Calu3 (cell line): ENCODE measurements at places on chromosomes 5 and 9. TPM values are rescaled to one million over a fixed set of nuclear protein-coding genes. Genes with fewer than 3 reads are reported as not detected.
A peak's percentile ranks its signal among the peaks of the same experiment; 100 is the strongest.

DNA sequence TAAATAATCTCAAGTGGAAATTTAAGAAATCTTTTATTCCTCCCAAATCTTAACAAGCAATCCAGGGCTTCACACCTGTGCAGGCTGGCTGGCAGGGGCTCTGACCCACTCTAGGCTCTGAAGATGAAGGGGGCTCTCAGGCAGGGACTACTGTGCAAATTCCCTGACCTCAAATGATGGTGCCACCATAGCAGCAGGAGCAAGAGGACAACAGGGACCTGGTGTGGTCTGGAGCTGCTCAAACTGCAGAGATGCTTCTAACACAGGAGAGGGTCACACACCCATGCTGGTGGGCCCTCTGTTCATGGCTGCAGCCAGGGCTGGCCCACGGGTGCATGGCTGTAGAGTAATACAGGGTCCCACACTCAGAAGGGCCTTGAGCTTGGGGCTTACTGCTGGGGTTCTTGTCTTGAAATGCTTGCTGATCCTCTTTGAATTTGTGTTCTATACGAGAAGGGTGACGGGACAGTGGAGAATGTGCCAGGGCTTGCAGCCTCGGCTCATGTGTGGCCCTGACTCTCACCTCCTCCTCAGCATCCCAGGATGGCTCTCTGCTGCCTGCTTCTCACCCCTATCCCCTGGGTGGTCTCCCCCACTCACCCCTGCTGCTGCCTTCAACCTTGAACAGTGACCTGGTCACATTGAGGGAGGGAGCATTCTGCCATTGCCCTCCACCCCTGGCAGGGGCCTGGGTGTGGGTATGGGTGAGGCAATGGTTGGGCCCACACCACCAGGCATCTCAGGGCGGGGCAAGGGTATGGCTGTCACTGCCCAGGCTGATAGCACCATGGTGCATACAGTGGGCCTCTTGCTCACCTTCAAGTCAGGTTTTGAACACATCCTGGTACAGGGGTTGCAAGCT lies 191.7 kb downstream of the FSTL4 start:
- no peak for DNase-seq
- H3K36me3 ChIP-seq: no peaks in the 10 kb centered on the region
- H3K4me3 ChIP-seq: no peak overlapping the region

- H3K36me3 ChIP-seq: peaks cover 14% of the 10 kb centered on the region
- no peak for DNase-seq
- no peak overlapping the region for H3K4me3 ChIP-seq
- H3K27me3 ChIP-seq: no peaks in the 10 kb centered on the region
- H3K27ac ChIP-seq: no peak overlapping the region
Measured at GRCh38 chr5:149366169-149366729, 8.4 kb downstream of the PCYOX1L start.

DNA sequence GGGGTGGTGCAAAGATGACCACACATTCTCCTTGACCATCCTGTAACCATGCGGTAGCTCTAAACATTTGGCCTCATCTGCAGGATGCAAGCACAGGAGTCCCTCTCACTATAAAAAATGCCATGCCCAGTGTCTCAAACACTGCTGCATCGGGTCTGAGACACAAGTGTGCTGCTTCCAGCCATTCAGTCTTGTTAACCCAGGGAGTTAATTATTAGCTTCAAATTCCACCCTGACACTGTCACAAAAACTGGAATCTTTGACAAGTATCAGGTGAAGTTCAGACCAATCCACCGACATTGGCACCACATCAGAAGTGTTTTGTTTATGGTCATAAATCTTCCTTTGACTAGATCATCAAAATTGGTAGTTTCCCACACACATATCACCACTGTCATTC lies 119.1 kb upstream of the RASEF start:
- H3K36me3 ChIP-seq: no peaks in the 10 kb centered on the region
- H3K4me1 ChIP-seq: peaks cover 18% of the 10 kb centered on the region
- H3K4me3 ChIP-seq: no peak overlapping the region
- peak; percentile 4 for DNase-seq
- H3K27me3 ChIP-seq: no peaks in the 10 kb centered on the region

DNA sequence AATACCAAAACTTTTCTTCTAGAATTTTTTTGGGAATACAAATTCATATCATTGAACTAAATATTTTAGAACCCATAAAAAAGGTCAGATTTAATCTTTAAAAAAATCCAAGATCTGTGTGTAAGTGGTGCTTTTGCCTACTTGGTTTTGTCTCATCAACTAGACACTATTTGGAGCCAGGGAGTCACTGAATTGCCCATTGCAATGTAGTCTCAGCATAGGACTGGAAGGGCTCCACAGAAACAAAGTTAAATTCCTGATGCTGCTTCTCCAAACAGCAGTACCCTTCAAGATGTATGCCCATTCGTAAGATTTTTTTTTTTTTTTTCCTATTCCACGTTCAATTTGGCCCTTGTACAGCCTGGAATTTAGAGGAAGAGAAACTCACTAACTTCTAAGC lies 208.0 kb upstream of the MPDZ start:
- H3K27ac ChIP-seq: no peak overlapping the region
- H3K27me3 ChIP-seq: no peaks in the 10 kb centered on the region
- H3K4me1 ChIP-seq: peaks cover 8% of the 10 kb centered on the region
- DNase-seq: no peak

Gene DROSHA
- total RNA-seq: 72.5 and 79.3 TPM in 2 replicates
